Ascending aorta (tissue), 2 donors: ENCODE measurements at places on chromosomes 12 and 14. TPM values are rescaled to one million over a fixed set of nuclear protein-coding genes. Genes with fewer than 3 reads are reported as not detected.

DNA sequence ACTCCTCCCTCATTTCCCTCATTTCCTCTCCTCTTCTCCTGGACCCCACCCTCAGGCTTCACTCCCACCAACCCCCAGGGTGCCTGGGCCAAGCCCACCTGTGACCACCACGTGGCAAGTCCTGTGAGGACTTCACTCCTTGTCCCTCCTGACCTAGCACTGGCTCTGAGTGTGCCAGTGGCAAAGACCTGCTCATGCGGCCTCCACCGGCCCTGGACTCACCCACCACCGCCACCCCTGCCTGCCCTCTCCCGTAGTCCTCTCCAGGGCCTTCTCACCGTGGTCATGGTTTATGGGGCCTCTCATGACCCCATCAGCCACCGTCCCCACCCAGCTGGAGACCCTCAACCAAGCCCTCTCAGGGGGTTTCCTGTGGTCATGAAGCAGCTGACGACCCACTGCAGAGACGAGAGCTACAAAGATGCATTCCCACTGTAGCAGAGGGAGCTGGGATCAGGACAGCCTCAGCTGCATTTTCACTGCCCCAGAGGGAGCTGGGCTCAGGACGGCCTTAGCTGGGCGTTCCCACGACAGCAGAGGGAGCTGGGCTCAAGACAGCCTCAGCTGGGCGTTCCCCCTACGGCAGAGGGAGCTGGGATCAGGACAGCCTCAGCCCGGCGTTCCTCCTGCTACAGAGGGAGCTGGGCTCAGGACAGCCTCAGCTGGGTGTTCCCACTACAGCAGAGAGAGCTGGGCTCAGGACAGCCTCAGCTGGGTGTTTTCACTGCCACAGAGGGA, 3.2 kb upstream of the C14orf180 start:
- H3K27ac ChIP-seq, result no peak overlapping the region
- H3K4me1 ChIP-seq, result peaks cover 7% of the 10 kb centered on the region
- DNase-seq, result no peak
- H3K27me3 ChIP-seq, result no peaks in the 10 kb centered on the region
- H3K4me3 ChIP-seq, result no peak overlapping the region

DNA sequence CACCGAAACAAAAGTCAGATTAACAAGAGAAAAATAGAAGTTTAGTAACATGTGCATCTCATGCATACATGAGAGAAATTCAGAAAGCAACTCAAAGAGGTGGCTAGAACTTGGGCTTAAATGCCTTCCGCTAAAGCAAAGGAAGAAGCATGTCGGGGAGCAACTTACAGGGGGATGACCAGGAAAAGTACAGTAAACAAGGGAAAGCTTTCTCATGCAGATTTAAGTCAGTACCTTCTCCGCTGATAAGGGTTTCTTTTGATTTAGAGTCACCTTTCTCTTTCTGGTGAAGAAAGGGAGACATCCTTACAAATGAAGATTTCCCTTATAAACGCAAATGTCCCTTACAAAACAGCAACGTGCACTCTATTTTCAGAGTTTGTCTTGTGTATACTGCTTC, 6.0 kb upstream of the RNASE6 start:
- DNase-seq, result no peak
- H3K36me3 ChIP-seq, result no peaks in the 10 kb centered on the region
- no peak overlapping the region for H3K4me3 ChIP-seq
- H3K27ac ChIP-seq, result no peak overlapping the region
- H3K4me1 ChIP-seq, result no peaks in the 10 kb centered on the region

DNA sequence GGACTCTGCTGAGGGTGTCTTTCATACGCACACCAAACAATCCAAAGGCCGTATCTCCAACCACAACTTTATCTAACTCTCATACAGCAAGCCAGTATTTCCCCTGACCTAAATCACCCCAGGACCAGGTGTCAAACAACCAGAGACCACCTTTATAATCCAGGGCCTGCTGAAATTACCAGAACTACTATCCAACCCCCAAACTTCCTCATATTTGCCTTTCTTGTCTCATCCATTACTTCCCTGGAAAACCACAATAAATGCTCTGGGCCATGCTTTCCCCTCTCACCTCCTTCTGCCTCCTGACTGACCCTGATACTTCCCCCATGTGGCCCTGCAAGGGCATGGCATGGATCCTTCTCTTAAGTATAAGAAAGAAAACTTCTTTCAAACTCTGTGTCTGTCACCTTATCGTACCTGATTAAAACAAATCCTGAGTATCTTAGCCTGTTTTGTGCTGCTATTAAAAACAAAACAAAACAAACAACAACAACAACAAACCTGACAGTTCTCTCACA, 44.7 kb upstream of the CRACR2A start:
- H3K4me3 ChIP-seq, result no peak overlapping the region
- H3K36me3 ChIP-seq, result no peaks in the 10 kb centered on the region
- H3K27me3 ChIP-seq, result no peaks in the 10 kb centered on the region
- no peak overlapping the region for H3K27ac ChIP-seq

- no peaks in the 10 kb centered on the region for H3K4me1 ChIP-seq
- no peak for DNase-seq
- H3K27me3 ChIP-seq, result no peaks in the 10 kb centered on the region
- H3K4me3 ChIP-seq, result no peak overlapping the region
These were observed 56.5 kb upstream of the CCND2 start for GRCh38 chr12:4217091-4217490.

- H3K4me3 ChIP-seq, result no peak overlapping the region
- no peak for DNase-seq
- no peaks in the 10 kb centered on the region for H3K27me3 ChIP-seq
- H3K27ac ChIP-seq, result peak overlapping the region; percentile 68
These were observed 5.3 kb downstream of the SPRYD3 start for GRCh38 chr12:53073881-53074280.

GRCh38 chr12:120971299-120972180, 6.8 kb upstream of the HNF1A start:
- H3K4me1 ChIP-seq, result no peaks in the 10 kb centered on the region
- H3K36me3 ChIP-seq, result no peaks in the 10 kb centered on the region
- no peak overlapping the region for H3K27ac ChIP-seq
- no peaks in the 10 kb centered on the region for H3K27me3 ChIP-seq
- H3K4me3 ChIP-seq, result no peak overlapping the region

DNA sequence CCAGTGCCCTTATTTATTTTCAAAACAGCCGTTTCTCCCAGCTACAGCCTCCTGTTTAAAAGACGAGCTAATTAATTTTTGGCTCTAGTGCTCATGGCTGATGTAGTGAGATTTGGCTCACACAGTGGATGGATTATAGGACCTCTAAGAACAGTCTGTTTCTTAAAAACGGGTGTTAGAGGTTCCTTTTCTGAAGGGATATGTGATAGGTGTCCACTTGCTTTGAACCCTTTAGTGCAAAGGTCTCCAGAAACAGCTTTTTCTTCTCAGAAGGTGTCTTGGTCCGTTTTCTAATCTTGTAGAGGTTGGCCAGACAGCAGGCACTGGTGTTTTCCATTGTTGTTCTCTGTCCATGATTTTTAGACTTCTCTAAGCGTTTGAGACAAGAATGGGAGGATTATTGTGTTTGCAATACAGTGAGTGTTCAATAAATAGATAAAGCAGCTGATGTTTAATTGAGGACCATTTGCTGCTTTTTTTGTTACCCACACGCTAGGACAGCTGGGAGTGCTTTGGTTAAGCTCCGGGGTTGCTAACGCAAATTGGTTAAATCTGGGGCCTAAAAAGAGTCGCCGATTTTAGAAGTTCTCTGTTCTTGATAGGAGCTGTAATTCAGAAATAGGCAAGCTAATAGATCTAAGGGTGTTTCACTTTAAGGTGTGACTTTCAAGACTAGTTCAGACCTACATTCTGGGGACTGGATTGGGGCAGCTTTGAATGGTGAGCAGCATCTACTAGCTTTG, 1.0 kb downstream of the BORCS5 start:
- H3K27me3 ChIP-seq, result no peaks in the 10 kb centered on the region
- H3K4me3 ChIP-seq, result peak overlapping the region; percentile 82
- peaks cover 3% of the 10 kb centered on the region for H3K36me3 ChIP-seq
- peaks cover 14% of the 10 kb centered on the region for H3K4me1 ChIP-seq
- no peak for DNase-seq

GRCh38 chr12:64678248-64678647, 68.0 kb downstream of the RASSF3 start:
- no peaks in the 10 kb centered on the region for H3K36me3 ChIP-seq
- DNase-seq, result no peak
- no peak overlapping the region for H3K4me3 ChIP-seq
- no peaks in the 10 kb centered on the region for H3K27me3 ChIP-seq

GRCh38 chr14:77007975-77008421, 20.5 kb downstream of the IRF2BPL start:
- no peak overlapping the region for H3K4me3 ChIP-seq
- no peaks in the 10 kb centered on the region for H3K36me3 ChIP-seq

DNA sequence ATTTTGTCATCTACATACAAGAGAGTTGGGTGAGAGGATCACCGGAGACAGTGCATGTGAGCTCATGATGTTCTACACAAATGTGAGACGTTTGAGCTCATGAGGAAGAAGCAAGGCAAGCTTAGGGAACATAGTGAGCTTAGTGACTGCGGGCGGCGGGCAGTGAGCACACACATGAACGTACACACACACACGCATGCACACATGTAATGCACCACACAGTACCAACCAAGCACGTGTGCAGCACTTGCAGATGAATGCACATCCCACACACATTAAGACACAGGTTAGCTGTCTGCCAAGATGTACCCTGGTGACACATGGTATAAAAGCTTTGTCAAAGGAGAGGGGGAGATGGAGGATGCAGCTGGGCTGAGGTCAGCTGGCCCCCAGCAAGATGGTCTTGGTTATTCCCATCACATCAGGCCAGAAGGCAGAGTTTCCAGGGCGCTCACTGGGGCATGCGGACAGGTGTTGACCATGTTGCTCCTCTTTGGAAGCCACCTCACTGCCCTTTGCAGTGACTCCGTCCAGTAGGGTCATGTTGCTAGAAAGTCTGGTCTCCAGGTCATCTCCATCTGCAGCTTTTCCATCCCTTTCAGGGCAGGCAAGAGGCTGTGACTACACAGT, 8.7 kb upstream of the CACNA2D4 start:
- no peaks in the 10 kb centered on the region for H3K36me3 ChIP-seq
- H3K4me1 ChIP-seq, result peaks cover 32% of the 10 kb centered on the region
- no peak overlapping the region for H3K27ac ChIP-seq
- H3K4me3 ChIP-seq, result no peak overlapping the region

Gene MYF5
- not detected for total RNA-seq

Gene M6PR
- total RNA-seq, result 72.2 TPM

Gene KLRC2
- total RNA-seq, result not detected

Gene SLC25A21
- not detected for total RNA-seq
